ENCODE measurements at places on chromosomes 2 and 18.

- DNase-seq, result no peak
Measured at GRCh38 chr2:227324642-227324994, 433 bp upstream of the MFF start.

GRCh38 chr2:48438266-48438665 is 91.7 kb upstream of the STON1 start:
- no peak for DNase-seq

GRCh38 chr2:26316041-26316440 is 29.9 kb upstream of the SELENOI start:
- DNase-seq, result no peak

GRCh38 chr2:24830351-24830750 is 37.1 kb downstream of the CENPO start:
- peak; percentile 48 for DNase-seq

DNA sequence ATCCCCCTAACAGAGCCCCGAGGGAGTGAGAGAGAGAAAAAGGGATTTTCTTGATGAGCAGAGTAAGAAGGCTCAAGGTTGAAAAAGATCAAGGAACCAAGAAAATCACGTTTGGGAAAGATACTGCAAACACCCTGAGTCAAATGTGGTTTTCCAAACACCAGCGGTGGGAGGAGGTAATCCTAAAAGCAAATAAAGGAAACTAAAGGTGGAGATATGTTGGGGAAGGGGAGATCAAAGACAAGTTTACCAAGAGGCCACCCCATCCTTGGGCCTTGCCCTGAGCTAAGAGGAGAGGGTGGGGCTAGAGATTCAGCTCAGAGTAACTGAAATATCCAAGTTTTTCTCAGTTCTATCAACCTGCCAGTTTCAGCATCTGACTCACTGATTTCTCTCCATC is 332.3 kb downstream of the ETAA1 start:
- DNase-seq, result no peak

DNA sequence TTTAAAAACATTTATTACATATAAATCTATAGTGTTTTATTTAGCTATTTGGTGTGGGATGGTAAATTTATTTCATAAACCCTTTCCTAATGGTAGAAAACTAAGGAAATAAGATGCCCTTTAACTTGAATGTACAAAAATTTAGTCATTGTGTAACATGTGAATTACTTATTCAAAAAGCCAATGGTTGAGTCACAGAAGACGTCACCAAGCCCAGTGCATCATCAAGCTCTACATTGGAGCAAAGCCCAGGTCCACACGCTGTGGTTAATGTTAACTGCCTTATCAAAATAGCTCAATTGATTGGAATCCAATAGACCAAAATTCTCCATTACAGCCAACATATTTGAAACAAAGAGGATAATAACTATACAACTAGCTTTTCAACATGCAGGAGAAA is 145.5 kb upstream of the LYPD1 start:
- DNase-seq, result peak; percentile 71

DNA sequence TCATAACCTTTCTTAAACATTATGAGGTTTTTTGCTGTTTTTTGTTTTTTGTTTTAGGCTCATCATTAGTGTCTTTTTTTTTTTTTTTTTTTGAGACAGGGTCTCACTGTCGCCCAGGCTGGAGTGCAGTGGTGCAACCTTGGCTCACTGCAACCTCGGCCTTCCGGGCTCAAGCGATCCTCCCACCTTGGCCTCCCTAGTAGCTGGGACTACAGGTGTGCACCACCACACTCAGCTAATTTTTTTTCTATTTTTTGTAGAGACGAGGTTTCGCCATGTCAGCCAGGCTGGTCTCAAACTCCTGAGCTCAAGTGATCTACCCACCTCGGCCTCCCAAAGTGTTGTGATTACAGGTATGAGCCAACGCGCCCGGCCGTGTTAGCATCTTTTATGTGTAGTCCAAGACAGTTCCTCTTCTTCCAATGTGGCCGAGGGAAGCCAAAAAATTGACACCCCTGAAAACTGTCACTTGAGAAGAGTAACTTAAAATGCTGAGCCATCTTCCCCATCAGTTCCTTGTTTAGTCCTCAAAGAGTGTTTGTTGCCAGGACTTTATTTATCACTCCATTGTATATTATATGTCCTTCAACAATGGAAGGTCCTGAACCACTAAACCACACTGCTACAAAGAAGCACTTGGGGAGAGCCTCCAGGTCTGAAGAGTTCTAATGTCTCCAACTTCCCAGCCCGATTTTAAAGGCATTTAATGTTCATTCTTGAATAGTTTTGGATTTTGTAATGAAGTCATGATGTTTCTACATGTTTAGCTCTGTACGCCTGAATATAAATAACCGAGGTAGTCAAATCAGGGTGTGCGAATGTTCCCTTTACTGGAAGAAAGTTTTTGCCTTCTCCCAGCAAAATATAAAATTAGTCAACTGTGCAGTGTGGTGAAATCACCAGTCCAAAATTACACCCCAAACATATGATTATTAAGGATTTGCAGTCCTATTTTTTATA is 26.4 kb downstream of the ZNF516 start:
- no peak for DNase-seq

DNA sequence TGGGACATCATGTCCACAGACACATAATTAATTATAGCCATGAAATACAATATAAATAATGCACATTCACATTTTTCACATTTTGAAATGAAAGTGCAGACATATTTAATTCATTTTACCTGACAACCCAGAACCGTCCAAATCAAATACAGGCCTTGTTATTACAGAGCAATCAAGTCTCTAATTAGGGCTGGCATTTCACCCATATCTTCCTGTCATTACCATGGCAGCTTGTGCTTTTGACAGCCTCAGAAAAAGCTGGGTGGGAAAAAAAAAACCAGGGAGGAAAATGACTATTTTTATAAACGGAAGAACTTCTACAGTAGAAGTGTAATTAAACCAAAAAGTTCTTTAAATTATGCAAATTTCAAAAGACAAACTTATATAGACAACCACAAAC is 436.4 kb downstream of the FBXO15 start:
- DNase-seq, result no peak

DNA sequence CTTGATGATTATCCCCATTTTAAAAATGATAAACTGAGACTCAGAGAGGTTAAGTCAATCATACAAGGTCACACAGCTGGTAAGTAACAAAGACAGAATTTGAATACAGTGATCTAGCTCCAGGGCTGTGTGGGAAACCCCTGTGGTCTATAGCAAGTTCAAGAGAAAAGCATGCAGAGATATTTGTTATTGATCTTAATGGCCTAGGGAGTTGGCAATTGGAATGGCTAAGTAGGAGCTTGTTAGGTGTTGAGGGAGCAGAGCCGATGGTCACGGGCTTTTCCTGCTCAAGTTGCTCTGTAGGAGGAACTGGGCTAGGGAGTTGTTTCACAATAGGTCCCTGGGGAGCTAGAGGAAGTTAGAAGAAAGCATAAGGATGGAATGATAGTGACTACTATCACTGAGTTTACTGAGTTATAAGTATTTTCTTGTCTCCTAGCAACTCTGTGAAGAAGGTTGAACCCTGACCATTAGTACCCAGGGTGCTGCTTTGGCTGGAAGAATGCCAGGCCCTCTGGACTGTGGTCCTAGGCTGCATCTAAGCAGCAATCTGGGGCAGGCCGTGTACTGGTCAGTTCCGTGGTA is 30.0 kb downstream of the RNF125 start:
- peak; percentile 24 for DNase-seq

DNA sequence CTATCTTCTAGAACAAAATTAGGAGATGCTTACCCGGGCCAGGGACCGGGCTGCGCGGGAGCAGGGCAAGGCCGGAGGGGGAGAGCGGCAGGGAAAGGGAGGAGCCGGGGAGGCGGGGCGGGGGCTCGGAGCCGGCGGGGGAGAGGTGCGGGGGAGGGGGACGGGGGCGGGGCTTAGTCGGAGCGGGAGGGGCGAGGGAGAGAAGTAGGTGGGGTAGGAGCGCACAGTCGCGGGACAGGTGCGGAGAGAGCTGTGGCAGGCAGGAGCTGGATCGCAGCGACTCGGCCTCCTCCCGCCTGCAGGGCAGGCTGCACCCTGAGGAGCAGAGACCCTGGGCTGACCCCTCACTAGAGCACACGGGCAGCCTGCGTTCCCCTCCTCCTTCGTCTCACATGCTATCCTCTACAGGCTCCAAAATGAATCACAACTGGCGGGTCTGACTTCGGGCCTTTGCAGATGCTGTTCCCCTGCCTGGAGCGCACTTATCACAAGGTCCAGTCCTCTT is 290.3 kb downstream of the CELF4 start:
- DNase-seq, result no peak

DNA sequence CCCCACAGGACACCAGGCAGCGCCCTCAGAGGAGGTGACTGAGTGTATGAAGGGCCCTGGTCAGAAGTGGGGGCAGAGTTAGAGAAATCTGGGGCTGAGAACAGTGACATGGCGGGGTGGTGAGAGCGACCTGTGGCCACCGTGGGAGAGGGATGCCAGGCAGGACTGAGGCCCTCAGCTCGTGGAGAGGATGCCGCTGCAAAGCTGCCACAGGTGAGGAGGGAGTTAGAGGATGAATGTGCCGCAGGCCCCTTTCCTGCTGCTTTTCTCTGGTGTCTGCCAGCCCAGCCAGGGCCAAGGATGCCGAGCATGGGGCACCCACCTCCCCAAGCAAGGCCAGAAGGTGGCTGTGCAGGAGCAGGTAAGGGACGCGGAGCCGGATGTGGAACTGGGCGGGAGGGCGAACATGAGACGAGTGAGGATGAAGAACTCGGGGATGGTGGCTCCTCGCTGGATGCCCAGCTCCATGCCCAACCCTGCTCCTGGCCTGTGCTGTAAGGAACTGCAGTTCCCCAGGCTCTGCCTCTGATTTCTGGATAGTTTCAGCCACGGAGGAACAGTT is 269.2 kb upstream of the HDAC4 start:
- DNase-seq, result no peak

DNA sequence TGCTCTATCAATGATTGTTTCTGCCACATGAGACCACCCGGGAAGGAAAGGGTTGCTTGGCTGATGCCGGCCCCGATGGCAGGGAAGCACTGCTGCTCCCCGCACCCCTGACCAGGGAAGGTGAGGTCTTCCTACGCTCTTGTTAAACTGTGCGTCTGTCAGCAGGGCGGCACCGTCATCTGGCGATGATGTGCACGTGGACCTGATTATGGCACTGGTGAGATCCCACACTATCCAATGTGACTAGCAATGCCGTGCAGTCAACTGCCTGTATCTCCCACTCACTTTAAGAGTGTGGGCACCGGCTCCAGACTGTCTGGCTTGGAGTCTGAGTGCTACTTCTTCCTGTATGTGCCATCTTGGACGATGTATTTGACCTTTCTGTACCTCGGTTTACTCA is 209.2 kb downstream of the MYT1L start:
- DNase-seq, result no peak

- no peak for DNase-seq
Measured at GRCh38 chr2:102366406-102367112, 11.0 kb downstream of the IL18R1 start.

DNA sequence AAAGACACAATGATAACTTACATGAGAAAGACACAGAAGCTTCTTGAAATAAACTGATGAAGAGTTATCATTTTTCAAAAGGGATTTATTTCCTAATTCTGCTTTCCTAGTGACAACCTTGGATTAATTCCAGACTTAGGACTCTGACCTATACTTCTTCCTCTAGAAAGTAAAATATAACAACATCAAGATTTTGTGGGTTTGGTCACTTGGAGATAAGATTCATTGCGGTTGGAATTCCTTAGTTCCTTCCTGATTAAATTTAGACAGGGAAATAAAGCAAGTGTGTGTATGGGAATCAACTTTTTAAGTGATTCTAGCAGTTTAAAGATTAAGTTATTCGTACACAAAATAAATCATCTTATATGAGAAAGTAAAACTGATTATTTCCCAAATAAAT is 208.4 kb upstream of the CCDC150 start:
- peak; percentile 74 for DNase-seq

GRCh38 chr2:99485824-99486223 is 4.0 kb downstream of the REV1 start:
- DNase-seq, result no peak

DNA sequence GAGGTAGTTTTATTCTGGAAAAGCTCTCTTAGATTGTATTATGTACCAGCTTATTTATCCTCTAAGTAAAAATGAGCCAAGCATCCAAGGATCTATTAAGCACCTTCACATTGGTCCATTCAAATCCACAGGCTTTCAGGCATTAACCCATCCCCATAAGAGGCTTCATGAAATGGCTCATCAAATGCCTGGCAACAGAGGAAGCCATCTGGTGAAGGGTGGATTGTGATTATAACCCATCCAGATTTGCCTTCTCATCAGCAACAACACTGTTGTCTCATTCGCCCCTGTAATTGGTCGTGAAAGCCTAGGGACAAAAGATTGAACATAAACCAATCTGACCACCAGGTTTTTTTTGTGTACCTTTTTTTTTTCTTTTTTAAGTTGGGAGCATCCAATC is 134.3 kb upstream of the TACR1 start:
- no peak for DNase-seq

- no peak for DNase-seq
Measured at GRCh38 chr2:25207078-25207545, 38.7 kb upstream of the POMC start.

DNA sequence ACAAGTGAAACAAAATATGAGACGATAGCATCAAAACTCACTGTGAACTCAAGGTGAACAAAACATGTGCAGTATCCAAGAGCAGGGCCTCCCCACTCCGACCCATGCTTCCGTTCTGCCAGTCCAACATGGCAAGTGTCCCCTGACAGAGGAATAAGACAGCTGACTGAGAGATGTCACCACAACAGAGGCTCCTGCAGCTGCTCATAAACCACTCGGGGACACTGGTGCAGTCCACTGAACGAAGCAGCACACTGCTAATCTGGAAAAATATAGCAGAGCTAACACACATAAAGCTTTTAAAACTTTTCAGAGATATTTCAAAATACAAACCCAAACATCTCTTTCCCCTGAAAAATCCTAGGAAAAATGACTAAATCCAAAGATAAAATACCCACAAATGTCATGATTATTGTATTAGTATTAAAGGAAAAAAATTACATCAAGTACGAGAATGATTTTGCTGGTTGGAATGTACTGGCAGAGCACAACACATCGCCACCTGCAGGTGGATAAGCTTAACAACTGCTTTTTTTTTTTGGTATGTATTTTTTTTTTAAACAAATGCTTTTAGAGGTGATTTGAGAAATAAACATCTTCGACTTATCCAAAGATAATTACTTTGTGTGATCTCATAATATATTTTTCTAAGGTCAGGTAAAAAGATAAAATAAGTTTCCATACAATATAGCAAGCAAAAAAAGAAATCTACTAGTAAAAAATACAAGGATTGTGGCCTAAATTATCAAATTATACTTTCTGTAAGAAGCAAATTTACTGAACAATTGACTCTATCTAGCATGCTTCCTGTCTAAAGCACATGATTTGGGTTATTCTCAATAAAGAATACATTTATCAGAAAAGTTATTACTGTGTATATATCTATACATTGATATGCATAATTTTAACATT is 18.6 kb downstream of the THADA start:
- DNase-seq, result peak; percentile 79

- DNase-seq, result no peak
Measured at GRCh38 chr2:208929139-208929864, 494.5 kb upstream of the MAP2 start.

- DNase-seq, result peak; percentile 70
Measured at GRCh38 chr2:172208791-172209325, 106.2 kb upstream of the DLX2 start.

Measured in amniotic epithelial cell (primary cell).